ENCODE measurements at places on chromosomes 4 and X.

DNA sequence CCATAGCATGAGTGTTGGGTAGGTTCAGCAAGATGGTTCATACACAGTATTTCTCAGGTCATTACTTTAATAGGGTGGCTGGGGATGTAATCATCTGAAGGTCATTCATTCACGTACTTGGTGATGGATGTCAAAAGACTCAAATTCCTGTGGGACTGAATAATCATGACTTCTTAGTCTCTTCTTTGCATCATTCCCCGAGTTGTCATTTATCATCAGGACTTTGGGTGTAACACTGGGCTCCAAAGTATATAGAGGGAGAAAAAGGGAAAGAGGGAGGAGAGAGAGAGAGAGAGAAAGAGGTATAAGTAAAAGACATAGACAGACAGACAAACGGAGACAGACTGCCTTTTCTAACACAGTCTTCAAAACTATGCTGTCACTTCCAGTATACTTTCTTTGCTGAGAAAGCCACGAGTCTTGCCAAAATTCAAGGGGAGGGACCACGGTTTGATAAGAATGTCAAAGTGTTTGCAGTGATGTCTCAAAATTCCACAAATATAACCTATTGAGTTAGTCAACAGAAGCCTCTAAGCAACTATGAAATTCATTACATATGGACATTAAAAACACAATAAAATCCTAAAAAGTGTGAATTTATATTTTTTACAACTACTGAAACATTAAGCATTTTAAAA lies 55.9 kb downstream of the UGT2A3 start:
- no peak for DNase-seq

DNA sequence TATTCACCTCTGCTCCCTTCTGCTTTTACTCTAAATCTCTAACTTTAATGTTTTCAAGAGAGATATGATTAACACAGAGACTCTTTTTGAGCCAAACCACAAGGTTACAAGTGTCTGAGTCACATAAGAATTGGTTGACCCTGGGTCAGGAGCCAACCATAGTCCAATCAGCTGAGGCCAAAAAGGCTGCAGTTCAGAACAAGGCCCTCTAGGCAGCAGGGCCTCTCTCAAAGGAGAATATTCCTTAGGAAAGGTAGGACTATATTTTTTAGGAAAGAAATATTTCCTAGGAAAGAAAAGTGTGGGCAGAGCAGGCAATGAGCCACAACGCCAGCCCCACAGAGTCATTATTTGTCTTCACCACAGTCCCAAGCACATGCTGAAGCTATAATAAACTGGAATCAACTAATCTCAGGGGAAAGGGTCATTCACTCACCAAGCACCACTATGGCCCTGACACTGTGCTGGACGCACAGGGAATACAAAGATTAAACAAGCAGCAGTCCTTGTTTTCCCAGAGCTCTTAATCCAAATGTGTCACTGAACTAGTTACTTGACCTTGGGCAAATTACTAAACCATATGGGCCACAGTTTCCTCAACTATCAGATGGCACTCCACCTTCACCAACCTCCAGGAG lies 2.2 kb downstream of the ATP8A1 start:
- peak; percentile 44 for DNase-seq

GRCh38 chrX:13695601-13696115 lies 6.7 kb downstream of the RAB9A start:
- DNase-seq = no peak

GRCh38 chr4:53706422-53707032 lies 115.2 kb upstream of the LNX1 start:
- DNase-seq = no peak

DNA sequence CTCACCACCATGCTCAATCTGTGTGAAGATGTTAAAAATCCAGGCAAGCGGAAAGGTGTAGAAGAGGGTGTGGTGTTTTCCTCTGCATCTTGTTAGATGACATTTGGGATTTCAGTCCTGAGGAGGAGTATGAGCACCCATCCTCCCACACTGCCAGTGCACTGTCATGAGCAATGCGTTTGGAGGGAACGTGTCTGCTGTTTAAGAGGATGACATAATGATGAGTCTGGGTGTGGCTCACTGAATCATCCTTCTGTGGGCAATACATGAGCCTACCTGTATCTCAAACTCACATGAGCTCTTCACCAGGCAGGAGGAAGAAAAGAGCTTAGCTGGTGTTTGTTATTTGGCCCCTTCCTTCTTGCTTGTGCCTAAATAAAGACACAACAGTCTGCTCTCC lies 67.9 kb upstream of the ARX start:
- DNase-seq = peak; percentile 2

DNA sequence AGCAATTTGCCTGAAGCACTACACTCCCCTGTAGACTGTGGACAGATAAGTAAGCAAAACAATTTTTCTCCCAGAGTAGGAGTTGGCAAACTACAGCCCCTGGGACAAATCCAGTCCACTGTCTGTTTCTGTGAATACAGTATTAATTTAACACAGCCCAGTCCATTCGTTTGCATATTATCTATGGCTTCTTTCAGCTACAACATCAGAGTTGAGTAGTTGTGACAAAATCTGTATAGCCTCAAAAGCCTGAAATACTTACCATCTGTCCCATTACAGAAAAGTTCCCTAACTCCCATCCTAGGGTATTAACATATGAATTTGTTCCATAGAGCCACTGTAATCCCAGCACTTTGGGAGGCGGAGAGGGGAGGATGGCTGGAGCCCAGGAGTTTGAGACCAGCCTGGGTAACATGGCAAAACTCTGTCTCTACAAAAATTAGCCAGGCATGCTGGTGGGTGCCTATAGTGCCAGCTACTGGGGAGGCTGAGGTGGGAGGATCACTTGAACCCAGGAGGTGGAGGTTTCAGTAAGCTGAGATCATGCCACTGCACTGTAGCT lies 53.0 kb downstream of the AMELX start:
- DNase-seq = no peak

GRCh38 chr4:168945291-168945690 lies 64.8 kb downstream of the CBR4 start:
- no peak for DNase-seq

Data from activated T-cell treated with anti-CD3 and anti-CD28 coated beads, Interleukin-2, amount 50 U/mL, for 72 hours (primary cell).